ENCODE measurements at places on chromosomes 11 and 22.

- no peak for DNase-seq
Observed at GRCh38 chr11:22536071-22536470, 89.6 kb downstream of the FANCF start.

GRCh38 chr11:98434296-98434695 is 586.5 kb upstream of the CNTN5 start:
- DNase-seq = no peak

GRCh38 chr11:60887556-60887955 is 18.8 kb downstream of the PRPF19 start:
- DNase-seq = no peak

GRCh38 chr11:43447151-43447550 is 88.4 kb downstream of the TTC17 start:
- DNase-seq = no peak

GRCh38 chr22:29477723-29478318 is 2.2 kb upstream of the NEFH start:
- DNase-seq = no peak

- no peak for DNase-seq
Observed at GRCh38 chr11:2708151-2708581, 8.4 kb upstream of the KCNQ1OT1 start.

All from activated CD4-positive, alpha-beta T cell treated with anti-CD3 and anti-CD28 coated beads, Interleukin-2, amount 50 U/mL, for 24 hours (primary cell).